D341Med (cell line): ENCODE measurements at places on chromosomes 6 and 20.

GRCh38 chr6:146878952-146879340 lies 280.2 kb downstream of the ADGB start:
- DNase-seq, result no peak

DNA sequence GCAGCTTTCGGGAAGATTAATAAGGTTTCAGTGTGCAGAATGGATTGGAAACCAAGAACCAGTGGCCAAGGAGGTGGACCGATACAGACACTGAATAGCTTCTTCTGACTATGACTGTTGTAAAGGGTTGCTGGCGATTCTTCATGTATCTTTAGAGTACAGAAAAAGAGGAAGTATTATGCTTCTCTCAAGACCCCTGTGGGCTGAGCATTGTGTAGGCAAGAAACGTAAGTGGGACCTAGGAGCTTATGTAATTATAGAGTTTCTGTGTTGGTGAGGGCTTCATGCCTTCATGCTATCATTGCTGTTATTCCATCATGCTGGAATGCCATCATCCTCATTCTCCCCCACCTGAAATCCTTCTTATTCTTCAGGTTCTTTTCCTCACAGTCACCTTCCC lies 105.4 kb upstream of the AKIRIN2 start:
- DNase-seq, result no peak

GRCh38 chr20:49635866-49636265 lies 67.9 kb upstream of the PTGIS start:
- no peak for DNase-seq

DNA sequence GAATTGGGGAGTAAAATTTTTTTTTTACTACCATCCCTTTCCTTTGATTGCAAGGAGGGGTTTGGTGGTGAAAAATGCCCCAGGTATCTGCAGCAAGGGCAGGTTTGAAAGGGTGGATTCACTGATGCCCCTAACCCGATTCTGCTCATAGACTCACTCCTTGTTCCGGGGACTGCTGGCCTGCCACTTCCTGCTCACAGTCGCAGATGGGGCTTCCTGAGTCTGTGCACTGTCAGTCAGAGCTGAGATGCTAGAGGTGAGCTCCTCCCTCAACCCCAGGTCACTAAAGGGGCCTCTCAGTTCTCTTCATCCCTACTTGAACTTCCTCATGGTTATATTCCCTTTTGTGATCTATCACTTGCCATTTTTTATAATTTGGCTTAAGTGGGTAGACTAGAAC lies 357.9 kb downstream of the FARS2 start:
- DNase-seq, result no peak

DNA sequence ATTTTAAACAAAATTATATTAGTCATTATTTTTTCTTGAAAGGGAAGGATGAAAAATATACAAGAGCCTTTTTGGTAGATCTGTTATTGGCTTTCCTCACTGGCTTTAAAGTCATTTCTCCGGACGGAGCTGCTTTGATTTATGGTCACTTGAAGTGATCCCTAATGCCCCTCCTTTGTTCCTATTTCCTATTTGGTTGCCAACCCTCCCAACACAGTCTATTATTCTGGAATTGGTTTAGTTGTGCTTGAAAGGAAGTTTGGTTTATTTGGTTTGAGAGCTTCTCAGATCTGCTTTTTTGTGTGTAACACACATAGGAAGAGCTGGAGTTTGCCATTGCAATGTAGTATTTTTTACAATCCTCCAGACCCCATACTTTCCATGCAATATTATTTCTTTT lies 347.9 kb downstream of the RFPL4B start:
- no peak for DNase-seq

DNA sequence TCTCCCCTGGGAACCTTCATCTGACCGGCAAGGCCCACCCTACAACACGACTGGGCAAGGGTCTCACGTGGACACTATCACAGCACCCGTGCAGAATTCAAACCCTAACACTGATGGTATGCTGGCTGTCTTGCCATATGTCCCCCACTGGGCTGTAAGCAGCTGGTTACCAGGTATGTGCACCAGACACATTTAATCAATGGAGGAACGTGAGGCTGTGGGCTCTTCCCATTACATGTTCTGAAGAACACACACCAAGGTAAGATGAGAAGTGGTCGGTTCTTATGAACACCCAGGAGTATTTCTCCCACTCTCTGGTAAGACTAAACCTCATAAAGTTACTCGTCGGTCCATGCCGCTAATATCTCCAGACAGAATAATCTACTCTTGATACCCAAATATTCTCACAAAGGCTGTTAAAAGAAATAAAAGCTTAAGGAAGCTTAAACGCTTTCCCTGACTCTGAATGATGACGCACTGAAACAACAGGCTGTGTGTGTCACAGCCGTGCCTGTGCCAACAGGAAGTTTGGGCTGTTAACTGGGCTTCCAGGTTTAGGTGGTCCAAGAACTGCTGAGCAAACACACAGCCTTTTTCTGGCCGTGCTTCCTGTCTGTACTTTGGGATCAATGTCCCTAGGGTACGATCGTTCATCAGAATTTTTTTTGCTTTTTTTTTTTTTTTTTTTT lies 75.3 kb downstream of the SLC23A2 start:
- no peak for DNase-seq

- DNase-seq, result no peak
Measured at GRCh38 chr6:3287308-3287707, 28.6 kb downstream of the PSMG4 start.

- DNase-seq, result peak; percentile 42
Measured at GRCh38 chr6:28523241-28523622, 2.4 kb upstream of the GPX5 start.

- no peak for DNase-seq
Measured at GRCh38 chr6:108423982-108424705, 129.3 kb downstream of the AFG1L start.

DNA sequence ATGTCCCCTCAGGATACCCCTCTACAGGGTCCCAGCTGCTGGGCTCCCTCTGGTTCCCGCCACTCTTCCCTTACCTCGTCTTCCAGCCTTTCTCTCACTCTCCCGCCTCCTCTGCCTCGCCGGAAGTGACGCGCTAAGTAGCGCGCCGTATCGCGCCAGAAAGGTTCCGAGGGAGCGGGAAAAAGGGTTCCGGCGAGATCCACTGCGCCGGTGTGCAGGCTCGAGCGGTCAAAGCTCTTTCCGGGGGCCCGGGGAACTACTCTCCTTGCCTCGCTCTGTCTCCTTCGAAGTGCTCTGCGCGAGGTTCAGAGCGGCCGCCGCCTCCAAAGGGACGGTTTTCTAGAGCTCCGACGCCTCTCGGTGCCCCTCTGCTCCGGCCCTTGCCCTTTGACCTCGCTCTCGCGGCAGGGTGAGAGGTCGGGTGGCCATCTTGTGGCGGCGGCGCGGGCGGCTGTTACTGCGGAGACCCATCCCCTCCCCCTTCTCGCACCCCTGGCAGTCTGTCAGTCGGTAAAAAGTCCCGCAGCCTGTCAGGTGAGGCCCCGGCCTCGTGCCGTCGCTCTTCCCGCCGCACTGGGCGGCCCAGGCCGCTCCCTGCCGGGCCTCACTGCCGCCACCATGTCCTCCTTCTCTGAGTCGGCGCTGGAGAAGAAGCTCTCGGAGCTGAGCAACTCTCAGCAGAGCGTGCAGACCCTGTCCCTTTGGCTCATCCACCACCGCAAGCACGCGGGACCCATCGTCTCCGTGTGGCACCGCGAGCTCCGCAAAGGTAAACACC lies at the start of the genes RPRD1B and TTI1:
Gene RPRD1B, plus strand, starts transcription at position 417 of the 778 bp plus-strand sequence. Its CDS starts 202 bp downstream, at position 619.
Gene TTI1, minus strand, starts transcription at position 127 of the 778 bp plus-strand sequence. CDS start 19,640 bp downstream, outside the sequence.
- DNase-seq, result peak; percentile 93

DNA sequence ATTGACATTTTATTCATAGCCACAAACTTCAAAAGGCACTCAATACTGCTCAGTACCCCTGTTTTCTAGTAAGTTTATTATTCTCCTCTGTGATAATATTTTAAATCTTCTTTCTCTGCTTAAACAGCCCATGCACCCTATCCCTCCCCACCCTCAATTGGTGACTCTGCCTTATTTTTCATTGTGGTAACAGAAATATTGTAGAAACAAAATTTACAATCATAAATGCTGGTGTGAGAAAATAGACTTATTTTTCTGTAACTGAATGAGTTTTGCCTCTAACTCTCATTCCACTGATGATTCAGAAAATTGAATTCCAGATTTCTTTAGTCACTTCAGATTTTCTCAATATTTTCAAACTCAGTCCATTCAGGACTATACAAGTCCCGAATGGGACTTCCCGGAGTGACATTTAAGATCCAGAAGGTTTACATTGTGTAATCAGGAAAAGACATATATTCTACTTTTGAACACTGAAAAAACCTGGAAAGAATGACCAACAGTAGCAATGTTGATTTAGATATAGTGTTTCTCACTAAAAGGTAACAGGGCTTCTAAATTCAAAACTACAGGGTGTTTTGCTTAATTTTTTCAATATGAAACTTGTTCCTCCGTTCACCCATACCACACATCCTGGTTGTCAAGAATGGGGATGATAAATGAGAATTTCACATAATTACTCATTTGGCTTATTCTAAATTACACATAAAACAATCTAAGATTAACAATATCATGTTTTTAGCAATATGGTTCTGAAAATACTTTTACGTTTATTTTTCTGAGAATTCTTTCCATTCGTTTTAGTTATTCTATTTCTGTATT lies 34.8 kb upstream of the UST start:
- no peak for DNase-seq

DNA sequence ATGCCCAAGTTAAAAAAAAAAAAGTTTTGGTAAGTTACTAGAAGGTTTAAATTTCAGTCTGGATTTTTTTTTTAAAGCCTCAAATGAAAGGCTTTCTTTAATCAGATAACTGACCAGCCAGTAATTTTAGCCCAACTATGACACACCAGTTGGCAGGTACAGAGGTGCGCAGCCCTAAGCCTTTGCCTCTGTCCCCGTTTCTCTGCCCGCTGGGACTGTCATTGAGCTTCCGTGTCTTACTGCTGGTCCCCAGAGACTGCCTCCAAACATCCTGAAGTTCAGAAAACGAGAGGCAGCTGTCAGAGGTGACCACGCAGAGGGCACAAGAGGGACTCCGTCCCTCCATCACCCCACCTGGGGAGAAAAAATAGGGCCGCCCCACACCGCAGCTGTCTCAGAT lies 118.2 kb downstream of the RPS12 start:
- DNase-seq, result no peak

- no peak for DNase-seq
Measured at GRCh38 chr6:119122336-119122735, 43.9 kb upstream of the FAM184A start.

DNA sequence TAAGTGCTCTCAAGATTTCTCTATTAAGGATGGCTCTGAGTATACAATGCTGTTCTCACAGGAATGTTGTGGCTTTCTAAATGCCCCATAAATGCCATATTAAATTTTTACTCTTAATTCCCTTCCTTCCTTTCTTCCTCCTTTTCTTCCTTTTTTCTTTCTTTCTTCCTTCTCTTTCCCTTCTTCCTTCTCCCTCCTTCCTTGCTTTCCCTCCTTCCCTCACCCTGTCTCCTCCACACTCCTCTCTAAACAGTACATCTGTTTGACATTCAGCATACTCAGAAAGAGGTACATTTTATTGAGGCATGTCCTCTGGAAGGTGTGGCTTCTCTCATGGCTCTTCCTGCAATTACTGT lies 433 bp upstream of the SLC17A1 start:
- DNase-seq, result no peak

GRCh38 chr6:22023937-22024336 lies 272.9 kb downstream of the PRL start:
- no peak for DNase-seq
